ENCODE measurements at places on chromosomes 11 and 22.

DNA sequence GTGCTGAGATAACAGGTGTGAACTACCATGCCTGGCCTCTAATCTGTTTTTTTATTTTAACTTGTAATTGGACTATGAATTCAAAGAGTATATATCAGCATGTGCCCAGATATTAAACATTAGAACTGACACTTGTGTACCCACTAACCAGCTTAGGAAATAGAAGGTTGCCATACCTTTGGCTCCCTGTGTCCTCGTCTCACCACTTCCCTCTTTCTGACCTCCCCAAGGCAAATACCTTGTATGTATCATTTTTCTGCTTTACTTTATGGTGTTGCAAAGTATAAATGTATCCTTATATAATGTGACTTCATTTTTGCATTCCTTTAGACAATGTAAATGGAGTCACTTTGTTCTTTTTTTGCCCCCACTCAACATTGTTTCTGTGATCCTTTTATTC, 9.1 kb downstream of the PPP6R3 start:
- DNase-seq: no peak

DNA sequence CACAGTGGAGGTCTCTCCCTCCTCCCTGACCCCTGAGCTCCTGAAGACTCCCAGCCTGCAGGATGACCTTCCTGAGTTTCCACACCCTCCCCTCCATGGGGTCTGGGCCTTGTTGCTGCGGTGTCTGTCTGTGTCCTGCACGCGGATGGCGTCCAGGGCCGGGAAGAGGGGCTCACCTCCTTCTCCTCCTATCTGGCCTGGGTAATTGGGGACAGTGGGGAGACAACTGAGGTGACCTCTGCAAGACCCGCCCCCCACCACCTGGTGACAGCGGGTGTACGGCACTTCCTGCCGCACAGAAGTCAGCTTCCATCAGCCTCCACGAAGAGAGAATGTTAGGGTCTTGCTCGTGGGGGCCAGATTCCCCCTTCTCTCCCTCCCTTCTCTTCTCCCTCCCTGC, 31.7 kb downstream of the LINC01488 start:
- DNase-seq: no peak

DNA sequence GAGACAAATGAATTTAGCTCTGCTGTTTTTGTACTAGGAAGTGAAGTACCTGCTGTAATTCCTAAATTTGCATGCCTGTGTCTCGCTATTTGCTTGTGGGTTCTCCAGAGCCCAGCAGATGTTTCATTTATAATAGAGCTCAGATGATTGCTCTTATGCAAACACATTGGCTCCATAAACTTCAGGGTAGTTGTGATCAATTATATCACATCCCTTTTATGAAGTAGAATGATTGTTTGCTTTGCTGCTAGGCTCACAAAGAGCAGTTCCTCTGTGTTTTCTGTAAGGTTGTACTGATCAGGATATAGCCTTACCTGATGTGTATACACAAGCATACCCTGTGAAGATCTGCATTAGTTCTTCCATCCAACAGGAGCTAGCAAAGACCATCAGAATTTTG, 64.1 kb downstream of the C11orf87 start:
- no peak for DNase-seq

DNA sequence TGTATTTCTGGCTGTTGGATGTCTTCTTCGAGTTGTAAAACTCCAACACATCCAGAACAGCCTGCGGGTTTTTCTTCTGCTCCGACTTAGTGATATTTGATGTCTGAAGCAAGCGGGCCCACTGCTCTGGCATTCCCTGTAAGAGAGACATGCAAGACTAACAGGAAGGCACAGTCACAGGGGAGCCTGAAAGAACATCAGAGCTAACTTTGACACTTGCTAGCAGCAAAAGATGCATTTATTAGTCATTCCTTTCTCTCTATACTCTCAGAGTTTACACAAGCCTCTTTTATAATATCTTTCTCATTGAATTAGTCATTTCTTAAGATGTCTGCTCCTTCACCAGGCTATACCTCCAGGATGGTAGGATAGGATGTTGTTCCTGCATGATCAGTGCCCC, 77.8 kb upstream of the GDPD4 start:
- DNase-seq: no peak

DNA sequence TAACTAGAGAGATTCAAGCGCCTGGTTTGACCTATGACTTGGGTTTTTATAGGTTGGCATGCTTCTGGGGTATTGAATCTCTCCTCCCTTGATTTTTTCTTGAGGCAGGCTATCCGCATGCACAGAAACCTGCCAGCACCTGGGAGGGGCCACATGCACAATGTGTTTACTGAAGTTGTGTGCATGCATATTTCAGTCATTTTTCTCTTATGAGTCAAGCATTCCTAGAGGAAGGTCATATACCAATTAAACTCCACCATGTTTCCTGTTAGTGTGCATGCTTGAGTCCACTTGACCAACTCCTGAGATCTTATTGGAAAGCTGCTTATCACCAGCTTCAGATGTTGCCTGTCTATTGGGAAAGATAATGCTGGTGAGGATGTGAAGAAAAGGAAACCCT, 1718.4 kb downstream of the LRRC4C start:
- no peak for DNase-seq

GRCh38 chr11:118001494-118001971, 15.3 kb downstream of the IL10RA start:
- no peak for DNase-seq

- DNase-seq: no peak
Measured at GRCh38 chr11:111623527-111624030, 21.3 kb downstream of the SIK2 start.

DNA sequence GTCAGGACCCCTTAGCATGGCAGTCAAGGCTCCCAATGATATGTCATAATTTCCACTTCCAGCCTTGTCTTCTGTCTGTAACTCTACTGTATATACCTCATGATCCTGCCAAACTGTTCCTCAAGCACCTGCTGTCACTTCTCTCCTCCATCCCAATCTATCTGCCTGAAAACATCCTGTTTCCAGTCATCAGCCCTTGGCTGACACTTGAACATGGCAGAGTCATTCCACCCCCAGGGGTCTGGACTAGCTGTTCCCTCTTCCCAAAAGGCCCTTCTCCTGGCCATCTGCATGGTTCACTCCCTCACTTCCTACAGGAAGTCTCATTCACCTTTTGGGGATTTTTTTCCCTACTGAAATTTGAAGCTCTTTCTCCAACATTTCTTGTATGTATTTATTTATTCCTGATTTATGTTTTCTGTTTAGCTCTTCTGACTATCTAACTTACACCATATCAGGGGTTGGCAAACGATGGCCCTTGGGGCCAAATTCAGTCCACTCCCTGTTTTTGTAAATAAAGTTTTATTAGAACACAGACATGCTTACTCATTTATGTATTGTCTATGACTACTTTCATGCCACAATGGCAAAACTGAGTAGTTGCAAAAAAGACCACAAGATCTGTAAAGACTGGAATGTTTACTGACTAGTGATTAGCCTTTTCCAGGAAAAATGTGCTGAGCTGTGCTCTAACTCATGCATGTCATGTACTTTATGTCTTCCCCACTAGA, 278.4 kb downstream of the KIRREL3 start:
- DNase-seq: no peak

DNA sequence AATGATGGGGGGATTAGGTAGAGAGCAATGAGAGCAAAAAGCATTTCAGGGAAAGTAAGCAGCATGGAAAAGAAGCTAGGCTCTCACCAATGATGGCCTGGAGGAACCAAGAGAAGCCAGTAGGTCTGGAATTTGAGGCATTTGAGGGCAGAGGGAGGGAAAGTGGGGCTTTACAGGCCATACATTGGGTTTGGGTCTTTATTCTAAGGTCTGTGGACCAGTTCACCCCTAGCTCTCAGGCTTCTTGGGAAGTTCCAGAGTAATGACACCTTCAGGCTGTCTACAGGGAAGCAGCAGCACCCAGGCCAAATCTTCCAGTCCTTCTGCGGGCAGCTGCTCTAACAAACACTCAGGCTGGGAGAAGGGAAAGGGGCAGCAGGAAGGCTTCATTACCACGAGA, 29.4 kb downstream of the ARFGAP2 start:
- no peak for DNase-seq

DNA sequence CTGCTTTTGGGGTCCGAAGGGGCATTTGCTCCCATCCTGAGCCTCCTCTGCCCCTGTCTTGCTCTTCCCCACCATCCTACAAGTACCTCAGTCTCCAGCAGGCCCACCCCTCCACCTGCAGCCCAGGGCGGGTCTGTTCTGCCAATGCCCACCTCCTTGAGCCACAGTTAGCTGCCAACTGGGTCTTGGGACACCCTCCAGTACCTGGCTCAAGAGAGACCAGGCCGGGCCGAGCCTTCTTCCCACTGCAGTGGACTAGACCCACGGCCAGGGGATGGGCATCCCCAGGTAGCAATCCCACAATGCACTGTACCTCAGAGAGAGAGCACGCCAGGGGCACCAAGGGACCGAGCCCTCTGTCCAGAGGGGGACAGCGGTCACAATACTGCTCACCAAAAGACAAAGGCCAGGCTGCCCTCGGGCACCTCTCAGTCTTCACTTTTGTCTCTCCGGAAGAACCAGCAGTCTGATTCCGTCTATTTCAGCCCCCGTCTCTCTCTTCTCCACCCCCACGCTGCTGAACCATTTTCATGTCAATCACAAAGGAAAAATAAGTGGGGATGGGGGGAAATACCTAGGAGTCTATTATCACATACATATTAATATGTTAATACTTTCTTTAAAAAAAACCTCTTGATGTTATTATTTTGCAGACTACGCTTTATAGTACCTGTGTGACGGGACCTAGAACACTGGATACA, 51.7 kb downstream of the SYT13 start:
- no peak for DNase-seq

DNA sequence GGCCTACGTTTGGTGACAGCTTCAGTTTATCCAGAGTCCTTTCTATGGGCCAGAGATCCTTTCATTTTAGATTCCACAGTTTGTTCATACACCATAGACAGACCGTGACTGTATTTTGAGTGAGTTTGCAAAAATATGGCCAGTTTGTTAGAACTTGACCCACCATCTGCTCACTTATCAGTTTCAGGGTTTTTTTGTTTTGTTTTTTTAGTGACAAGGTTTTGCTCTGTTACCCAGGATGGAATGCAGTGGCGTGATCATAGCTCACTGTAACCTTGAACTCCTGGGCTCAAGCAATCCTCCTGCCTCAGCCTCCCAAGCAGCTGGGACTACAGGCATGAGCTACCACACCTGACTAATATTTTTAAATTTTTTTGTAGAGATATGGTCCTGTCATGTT, 9.1 kb upstream of the CKAP5 start:
- no peak for DNase-seq

DNA sequence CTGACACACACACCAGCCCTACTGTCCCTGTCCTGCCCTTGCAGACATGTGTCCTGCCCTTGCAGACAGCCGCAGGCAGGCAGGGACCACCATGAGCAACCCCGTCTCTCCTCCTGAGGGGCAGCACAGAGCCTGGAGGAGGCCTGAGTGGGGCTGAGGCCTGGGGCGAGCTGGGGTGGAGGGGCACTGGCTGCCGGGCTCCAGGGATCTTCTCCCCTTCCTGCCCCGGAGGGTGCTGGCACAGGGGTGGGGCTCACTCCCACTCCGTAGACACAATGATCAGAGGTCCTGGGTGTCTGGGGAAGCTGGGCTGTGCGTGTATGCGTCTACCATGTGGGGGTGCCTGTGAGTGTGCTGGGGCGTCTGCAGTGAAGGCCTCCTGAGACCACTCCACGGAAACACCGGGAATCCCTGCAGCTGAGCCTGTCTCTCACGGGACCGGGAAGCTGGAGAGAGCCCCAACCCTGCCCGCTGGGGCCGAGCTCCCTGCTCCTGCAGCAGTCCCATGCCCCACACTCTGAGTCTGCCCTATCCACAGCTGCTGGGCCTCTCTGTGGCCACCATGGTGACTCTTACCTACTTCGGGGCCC, 588 bp downstream of the TSPAN32 start:
- no peak for DNase-seq

GRCh38 chr11:73916435-73916834, 34.4 kb upstream of the DNAJB13 start:
- DNase-seq: no peak

DNA sequence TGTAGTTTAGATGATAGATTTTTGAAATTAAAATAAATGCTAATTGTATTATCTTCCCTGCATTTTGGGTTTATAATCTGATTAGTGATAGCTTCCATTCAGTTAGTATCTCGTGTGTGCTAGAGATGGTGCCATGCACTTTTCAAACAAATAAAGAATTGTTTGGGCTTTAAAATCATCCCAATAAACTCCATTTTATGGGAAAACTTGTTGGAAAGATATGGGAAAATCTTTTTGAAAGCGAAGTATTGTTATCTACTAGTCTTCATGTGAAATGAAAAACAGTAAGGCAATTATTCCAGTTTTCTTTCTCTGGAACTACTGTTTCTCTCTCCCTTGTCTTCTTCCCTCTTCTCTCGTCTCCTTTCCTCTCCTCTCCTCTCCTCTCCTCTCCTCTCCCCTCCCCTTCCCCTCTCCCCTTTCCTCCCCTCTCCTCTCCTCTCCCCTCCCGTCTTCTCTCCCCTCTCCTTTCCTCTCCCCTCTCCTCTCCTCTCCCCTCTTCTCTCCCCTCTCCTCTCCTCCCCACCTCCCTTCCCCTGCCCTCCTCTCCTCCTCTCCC, 27.9 kb upstream of the MUC15 start:
- no peak for DNase-seq

GRCh38 chr11:76086743-76087635, 119.3 kb downstream of the WNT11 start:
- no peak for DNase-seq

Measured in activated naive CD4-positive, alpha-beta T cell (primary cell).